ENCODE measurements at places on chromosomes 16 and 17.
A peak's percentile ranks its signal among the peaks of the same experiment; 100 is the strongest.

DNA sequence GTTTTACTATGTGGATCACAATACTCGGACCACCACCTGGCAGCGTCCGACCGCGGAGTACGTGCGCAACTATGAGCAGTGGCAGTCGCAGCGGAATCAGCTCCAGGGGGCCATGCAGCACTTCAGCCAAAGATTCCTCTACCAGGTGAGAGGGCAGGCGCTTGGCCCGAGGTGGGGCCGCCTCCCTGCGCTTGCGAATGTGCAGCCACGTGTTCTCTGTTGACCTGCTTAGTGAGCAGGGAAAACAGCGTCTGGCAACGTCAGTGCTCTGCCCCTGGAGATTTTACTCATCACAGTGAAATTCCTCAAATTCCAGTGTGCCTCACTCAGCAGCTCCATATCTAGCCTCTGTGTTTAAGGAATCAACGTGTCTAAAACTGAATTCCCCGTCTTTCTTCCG, 33.4 kb upstream of the CLEC18A start:
- DNase-seq, result no peak

DNA sequence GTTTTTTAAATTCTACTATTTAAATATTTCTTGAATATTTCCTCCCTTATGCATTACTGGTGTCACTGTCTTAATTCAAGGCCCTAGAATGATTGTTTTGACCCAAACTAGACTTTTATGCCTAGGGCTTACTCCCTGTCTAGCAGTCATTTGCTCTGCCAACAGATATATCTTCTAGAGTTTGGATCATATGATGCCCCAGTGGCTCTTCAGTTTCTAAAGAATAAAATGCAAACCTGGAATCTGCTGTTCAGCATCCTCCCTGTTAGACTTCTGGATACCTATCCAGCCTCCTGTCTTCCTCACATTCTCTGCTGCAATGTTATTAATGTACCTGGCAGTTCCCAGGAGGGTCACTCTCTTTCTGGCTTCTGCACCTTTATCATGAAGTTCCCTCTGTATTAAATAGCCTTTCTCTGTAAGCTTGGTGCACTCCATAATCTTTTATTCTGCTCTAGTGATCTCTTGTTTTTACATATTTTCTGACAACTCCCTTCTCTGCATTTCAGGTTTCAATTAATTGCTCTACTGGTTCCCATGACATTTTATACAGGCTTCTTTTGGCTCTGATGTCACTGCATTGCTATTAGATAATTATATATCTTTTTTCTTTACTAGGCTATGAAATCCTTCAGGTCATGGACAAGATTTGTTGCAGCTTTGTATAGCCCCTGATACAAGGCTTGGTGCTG, 15.7 kb downstream of the PHKB start:
- no peak for DNase-seq

DNA sequence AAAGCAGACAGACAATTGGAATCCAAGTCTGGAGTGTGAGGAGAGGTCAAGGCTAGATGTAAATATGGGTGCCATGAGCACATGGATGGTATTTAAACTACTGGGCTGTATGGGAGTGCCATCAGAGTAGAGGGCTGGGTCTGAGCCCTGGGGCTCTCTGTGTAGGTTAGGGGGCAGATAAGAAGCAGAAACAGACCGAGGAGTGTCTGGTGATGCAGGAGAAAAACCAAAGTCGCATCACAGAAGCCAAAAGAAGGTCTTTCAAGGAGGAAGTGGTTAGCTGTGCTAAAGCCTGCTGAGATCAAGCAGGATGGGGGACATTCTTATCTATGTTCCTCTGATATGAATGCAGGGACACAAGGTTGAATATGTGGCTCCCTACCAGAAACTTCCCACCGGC, 1.9 kb downstream of the TSEN54 start:
- no peak for DNase-seq

DNA sequence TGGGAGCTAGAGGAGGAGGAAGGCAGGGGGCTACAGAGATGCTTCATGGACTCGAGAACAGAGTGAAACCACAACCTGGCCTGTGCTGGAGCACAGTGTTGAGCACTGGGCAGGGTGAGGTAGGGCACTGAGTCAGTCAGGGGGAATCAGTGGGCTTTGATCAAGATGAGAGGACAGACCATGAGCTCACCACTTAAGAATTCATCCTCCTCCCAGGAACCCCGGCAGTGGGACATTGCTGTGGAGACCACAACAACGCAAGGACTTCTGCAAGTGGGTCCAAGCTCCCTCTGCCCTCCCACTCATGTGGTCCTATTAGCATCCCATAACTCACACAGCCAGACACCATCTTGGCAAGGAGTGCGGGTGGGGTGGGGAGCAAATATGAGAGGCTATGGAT, 1.7 kb upstream of the CES5A start:
- DNase-seq, result no peak

- no peak for DNase-seq
Measured at GRCh38 chr17:14098246-14098645, 28.9 kb downstream of the COX10 start.

DNA sequence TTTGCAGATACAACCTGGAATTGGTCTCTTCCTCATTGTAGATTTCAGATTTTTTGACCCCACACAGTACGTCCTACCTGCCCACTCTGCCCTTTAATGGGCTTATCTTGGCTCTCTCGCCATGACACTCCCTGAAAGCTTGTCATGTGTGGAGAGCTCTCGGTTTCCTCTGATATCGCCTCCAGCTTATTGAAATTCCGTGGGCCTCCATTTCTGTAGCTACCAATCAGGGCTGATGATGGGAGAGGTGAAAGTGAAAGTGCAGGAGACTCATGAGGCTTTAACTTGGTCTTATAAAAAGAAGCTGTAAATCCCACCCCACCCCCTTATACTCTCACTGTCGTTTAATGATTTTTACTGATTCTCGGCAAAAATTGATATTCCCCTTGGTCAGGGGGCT, 17.7 kb downstream of the HOXB1 start:
- DNase-seq, result no peak

DNA sequence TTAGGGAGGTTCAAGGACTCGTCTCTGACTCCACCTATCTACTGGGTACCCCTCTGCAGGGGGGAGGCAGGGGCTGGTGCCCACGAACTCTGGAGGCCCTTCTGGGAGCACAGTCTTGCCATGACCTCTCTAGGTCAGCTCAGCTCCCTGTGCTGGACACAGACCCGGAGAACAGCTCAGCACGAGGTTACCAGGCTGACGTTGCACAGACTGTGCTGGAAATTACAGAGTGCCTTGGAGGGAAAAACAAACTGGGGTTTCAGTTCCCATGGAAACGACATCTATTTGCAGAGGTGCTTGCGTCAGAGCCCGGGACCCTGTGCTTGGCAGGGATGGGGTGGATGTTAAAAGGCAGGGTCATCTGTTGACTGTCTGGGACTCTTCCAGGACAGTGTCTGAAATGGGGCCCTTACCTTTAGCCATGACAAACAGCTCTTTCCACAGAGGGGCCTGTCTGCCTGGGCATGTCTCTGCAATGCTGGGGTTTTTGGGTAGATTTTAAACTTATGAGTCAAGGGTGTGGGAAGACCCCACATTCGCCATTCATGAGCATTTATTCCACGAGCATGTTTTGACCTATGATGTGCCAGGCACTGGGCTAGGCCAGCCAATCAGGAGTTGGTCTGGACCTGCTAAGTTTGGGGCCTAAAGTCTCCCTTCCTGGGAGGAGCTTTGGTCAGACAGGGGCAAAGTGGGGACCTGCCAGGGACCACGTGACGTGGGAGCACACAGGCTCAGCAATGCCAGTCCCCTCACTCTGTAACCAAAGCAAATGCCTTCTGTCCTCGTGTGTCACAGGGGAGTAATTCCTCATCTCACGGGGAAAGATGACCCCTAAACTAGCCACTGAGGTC, 22.5 kb downstream of the CCR7 start:
- no peak for DNase-seq

DNA sequence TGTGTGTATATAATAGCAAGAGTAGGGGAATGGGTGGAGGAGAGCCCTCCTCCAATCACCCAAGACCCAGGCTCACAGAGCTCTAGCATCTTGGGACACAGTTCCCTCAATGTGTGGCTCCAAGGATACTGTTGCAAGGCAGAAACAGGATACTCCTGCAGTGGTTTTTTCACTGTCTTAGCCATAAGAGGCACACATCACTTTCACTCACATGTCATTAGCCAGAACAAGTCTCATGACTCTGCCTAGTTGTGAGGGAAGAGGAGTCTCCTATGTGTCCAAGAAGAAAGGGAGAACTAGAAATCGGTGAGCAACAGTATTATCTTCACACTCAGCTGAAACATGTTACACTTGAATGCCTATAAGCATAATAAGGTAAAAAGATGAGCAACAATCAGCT, 11.1 kb upstream of the NUDT7 start:
- DNase-seq, result no peak

- DNase-seq, result peak; percentile 69
Measured at GRCh38 chr17:46212634-46213435, 19.6 kb upstream of the KANSL1 start.

DNA sequence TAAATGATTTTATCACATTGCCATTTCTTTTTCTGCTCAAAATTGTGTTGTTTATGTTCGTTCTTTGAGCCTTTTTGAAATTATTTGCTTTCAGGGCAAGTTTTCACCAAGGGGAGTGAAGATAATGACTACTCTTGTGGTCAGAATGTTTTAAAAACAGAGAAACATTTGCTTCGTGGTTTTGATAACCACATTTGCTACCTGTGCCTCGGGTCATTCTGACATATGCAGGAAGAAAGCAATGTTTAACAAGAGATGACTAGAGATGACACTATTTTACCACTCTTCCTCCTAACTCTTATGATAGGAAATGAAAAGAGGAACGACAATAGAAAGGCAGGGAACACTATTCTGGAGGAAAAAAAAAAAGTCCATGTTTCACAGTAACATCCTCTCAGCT, 1496.5 kb upstream of the GOT2 start:
- DNase-seq, result no peak

DNA sequence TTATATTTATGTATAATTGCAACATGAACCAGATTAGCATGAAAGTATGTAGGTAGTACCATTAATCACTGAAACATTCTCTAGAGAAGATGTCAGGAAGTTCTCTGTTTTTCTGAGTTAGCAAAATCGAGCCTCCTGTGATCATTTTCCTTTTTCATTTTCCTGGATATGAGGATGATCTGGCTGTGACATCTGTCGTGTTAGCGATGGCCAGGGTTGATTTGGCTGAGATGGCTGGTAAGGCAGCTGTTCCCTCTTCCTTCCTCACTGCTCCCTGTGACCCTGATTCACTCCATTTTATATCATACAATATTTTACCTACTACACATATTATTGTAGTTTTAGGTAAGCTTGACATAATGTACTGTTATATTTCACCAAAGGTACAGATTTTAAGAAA, 10.3 kb downstream of the CNTNAP4 start:
- no peak for DNase-seq

GRCh38 chr17:70558821-70559220, 389.5 kb downstream of the KCNJ2 start:
- DNase-seq, result no peak

DNA sequence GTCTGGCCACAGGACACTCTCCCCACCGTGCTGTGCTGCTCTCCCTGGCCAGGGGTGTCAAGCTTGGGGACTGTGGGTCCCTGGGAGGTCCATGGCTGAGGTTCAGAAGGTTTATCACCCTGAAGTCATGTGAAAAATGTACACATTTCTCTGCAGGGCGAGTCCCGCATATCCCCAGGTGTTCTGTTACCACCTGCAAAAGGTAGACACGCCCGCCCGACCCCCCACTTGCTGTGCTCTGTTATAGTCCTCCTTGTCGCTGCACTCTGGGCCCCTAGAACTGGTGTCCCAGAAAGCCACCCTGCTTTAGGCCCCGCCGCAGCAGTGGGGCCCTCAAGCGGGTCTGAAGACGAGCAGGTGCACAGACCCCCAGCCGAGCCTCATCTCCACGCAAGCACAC, 11.8 kb downstream of the JPT2 start:
- no peak for DNase-seq

- DNase-seq, result no peak
Measured at GRCh38 chr16:50259334-50260205, 6.8 kb upstream of the ADCY7 start.

DNA sequence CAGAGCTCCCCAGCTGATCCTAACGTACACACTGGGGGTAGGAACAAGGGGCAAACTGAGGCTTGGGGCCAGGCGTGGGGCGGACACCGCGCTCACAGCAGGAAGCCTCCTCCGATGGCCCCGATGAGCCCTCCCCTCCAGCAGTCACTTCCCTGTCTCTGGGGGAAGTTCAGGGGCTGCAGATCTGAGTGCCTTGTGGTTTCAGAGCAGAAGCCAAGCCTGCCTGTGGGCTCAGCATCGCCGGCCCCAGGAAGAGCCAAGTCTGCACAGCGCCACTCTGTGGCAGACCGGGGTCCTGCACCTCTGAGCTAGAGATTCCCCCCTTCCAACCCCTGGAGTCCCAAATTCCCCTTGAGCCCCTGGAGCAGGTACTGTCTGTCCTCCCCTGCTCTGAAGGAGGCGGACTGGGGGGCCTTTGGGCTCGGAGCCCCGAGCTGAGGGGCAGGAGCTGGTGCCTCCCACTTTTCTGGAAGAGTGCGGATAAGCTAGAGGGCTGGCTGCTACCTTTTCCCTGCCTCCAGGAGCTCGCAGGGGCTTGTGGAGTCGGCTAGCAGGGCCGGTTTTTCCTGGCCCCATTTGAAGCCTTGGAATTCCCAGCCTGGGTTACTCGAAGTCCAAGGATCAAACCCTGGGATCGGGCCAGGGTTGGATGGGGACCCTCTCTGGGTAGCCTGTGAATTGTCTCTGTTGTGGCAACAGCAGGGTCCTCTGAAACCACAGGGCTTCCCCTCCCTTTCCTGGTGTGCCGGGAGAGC, 2.9 kb downstream of the GSE1 start:
- peak; percentile 92 for DNase-seq

- DNase-seq, result no peak
Measured at GRCh38 chr17:64304551-64304950, 41.5 kb upstream of the TEX2 start.

- DNase-seq, result no peak
Measured at GRCh38 chr16:4323845-4324488, 8.1 kb downstream of the GLIS2 start.

Data from stimulated activated effector memory CD8-positive, alpha-beta T cell treated with anti-CD3 and anti-CD28 coated beads, Interleukin-12 subunit alpha, Interleukin-12 subunit beta, amount 100 ng/mL, for 72 hours (primary cell).